ENCODE measurements at places on chromosomes 2 and 18.
A peak's percentile ranks its signal among the peaks of the same experiment; 100 is the strongest.

DNA sequence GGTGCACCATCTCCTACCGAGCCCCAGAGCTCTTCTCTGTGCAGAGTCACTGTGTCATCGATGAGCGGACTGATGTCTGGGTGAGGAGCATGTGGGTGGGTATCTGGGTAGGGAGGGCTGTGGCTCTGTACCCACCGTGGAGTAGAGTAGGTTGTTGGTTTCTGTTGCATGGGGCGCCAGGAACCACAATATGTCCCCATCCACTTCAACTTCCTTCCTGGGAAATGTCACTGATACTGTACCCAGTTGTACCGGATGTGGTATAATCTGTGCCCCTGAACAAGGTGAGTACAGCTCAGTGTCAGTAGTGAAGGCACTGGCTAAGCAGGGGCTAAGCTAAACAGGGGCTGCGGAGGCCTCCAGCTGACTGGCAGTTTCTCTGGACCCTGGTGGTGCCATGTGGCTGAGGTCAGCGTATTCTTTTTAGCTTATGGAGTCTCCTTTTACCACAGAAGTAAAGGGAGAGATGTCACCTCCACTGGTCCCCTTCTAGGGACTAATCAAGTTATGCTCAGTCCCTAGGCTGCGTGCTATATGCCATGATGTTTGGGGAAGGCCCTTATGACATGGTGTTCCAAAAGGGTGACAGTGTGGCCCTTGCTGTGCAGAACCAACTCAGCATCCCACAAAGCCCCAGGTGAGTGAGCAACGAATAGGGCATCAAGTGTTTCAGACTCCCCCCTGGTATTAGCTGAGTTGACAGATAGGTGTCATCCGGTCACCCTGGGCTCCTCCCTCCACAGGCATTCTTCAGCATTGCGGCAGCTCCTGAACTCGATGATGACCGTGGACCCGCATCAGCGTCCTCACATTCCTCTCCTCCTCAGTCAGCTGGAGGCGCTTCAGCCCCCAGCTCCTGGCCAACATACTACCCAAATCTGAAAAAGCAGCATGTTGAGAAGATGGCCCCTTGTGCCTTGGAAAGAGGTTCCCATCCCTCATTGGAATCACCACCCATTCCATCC lies 2.7 kb downstream of the STK16 start:
- no peak for DNase-seq

DNA sequence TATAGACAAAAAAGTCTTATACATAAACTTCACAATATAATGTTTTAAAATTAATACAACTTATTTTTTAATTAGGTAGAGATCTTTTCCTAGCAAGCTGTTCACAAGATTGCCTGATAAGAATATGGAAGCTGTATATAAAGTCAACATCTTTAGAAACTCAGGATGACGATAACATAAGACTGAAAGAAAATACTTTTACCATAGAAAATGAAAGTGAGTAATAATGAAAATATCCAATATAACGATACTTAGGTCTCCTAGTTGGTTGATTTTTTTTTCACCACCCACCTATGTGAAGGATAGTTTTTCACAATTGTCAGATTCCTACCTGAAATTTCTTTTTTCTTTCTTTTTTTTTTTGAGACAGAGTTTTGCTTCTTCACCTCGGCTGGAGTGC lies 13.1 kb downstream of the ELP2 start:
- DNase-seq = no peak

GRCh38 chr2:157336137-157337010 lies 10.8 kb upstream of the ERMN start:
- DNase-seq = no peak

DNA sequence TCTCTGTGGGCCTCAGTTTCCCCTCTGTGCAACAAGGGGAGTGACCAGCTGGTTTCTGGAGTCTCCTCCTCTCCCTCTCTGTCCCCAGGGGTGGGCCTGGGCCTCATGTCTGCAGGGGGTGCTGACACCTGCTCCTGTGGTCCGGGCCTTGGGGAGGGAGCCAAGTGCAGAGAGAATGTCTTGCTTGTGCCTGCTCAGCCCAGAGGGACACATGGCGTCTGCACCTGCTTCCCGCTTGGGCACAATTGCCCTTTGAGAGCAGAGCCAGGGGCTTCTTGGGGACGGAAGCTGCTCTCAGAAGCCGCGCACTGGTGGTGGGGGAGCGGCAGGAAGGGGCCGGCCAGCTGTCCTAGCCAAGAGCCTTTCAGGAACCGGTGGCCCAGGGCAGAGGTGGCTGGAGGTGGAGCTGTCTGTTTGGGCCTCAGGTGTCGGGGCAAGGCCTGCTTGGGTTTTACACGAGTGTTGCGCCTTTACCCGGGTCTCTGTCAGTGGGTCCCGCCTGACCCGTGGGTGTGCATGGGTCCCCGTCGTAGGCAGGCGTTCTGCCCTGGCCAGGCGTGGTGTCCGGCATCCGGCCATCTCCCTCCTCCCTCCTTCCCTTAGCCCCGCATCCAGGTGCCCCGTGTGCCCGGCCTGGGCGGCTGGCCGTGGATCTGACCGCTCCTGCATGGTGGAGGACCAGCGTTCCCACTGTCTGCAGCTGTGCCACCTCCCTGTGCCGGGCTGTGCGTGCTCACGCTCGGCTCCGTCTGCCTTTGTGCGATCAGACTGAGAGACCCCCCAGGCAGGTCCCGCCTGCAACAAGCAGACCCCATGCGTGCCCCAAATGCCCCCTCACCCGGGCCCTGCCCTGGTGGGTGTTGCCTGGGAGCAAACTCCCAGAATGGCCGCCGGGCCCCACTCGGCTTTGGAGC lies 4.0 kb downstream of the NEU4 start:
- DNase-seq = no peak

- DNase-seq = no peak
Observed at GRCh38 chr18:63676526-63677323, 15.0 kb upstream of the SERPINB3 start.

- no peak for DNase-seq
Observed at GRCh38 chr2:131552871-131553270, 25.2 kb downstream of the CCDC74A start.

DNA sequence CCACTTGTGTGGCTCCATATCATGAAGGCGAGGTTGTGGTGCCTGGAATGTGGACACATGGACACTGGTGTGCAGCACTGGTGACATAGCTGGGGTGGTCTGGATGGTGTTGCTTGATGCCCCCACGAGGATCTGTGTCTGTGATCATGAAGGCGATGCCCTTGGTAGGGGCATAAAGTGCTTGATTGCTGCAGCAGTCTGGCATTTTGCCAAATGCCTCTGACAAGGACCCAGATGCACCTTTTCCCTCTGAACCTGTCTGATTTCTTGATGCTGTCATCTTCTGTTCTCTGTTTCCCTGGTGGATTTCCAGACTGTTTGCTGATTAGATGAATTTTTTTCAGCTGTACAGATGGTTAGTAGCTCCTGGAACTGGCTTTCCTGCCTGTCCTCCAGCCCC lies 752.0 kb upstream of the HS6ST1 start:
- DNase-seq = no peak

DNA sequence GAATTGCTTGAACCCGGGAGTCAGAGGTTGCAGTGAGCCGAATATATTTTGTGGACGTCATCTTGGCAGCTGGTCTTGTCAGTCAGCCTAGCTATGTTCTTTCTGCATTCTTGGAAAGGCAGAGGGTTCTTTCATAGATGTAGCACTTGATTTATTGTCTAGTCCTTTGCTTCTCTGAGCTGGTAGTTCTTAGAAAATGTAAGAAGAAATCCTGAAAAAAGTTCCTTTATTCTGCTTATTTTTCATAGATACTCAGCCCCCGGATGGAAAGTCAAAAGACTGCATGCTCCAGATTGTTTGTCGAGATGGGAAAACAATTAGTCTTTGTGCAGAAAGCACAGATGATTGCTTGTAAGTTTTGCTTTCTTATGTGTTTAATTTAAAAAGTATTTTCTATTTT lies 21.3 kb downstream of the PLEKHB2 start:
- DNase-seq = no peak

GRCh38 chr2:5986801-5987787 lies 294.9 kb downstream of the SOX11 start:
- peak; percentile 70 for DNase-seq

DNA sequence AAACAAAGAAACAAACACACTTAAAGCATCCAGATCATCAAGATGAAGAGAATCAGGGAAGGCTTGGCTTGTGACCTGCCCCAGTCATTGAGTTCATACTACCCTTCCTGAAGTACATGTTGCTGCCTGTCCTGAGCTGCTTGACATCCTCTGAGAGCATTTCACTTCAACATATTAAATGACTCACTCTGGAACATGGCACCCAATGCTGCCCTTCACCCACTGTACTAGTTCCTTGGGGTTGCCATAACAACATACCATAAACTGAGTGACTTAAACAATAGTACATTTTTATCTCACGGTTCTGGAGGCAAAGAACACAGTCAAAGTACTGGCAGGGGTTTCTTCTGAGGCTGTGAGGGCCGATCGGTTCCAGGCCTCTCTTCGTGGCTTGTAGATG lies 371.3 kb downstream of the RNF144A start:
- no peak for DNase-seq

- no peak for DNase-seq
Observed at GRCh38 chr2:51553476-51553875, 521.5 kb upstream of the NRXN1 start.

DNA sequence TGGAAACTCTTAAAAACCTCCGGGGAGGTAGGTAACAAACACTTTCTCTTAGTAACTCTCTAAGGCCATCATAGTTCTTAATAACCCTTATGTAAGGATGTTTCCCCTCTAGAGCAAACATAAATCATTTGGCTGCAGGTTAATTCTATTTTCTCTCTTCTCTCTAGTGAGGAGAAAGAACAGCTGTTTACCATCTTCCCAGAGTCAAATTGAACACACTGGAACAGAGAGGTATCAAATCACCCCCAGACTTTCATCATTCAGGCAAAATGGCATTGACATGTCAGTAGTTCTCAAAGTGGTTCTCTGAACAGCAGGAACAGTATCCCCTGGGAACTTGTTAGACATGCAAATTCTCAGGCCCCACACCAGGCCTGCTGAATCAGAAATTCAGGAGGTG lies 240.7 kb downstream of the MEIS1 start:
- DNase-seq = no peak

- no peak for DNase-seq
Observed at GRCh38 chr2:207937253-207937652, 88.1 kb downstream of the PLEKHM3 start.

GRCh38 chr2:7430869-7431641 lies 513.8 kb downstream of the RNF144A start:
- peak; percentile 73 for DNase-seq

GRCh38 chr2:28406276-28407096 lies 13.8 kb downstream of the FOSL2 start:
- DNase-seq = no peak

- DNase-seq = no peak
Observed at GRCh38 chr2:164810843-164811242, 30.8 kb downstream of the COBLL1 start.

DNA sequence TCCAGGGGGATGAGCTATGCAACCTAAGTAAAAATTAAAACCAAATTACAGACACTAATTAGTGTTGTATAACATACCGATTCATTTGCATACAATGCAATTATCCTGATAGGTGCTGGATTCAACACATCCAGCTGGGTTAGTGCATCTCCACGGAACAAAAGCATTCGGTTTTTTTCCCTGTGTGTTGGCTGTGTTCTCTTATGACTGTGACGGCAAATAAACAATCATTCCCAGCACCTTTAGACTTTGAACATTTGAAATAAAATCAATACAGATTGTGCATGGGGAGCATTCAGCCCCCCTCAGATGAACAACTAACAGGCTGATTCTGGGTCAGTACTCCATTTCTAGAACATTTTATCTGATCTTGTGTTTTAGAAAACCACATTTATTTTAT lies 22.7 kb downstream of the FAM124B start:
- no peak for DNase-seq

DNA sequence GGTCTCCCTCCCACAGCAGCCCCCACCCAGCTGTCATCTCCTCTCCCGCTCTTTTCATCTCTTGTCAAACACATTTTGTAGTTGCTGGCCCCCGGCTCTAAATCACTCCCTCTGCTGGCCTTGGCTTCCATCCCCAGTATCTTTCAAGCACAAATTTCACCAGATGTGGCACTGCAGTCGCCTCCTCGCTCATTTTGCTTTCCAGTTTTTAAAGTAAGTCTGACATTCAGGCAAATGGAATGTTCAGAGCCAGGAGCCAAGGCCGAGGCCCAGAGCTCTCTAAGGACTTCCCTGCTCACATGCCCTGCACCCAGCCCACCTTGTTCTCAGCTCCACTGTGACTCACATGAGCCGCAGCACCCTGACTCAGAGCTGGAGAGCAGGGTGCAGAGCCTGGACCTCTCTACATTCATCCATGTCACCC lies 158.4 kb downstream of the GALNT14 start:
- no peak for DNase-seq

GRCh38 chr2:65464604-65465003 lies 32.2 kb upstream of the SPRED2 start:
- no peak for DNase-seq

- DNase-seq = no peak
Observed at GRCh38 chr18:77622009-77622692, 372.5 kb downstream of the GALR1 start.

DNA sequence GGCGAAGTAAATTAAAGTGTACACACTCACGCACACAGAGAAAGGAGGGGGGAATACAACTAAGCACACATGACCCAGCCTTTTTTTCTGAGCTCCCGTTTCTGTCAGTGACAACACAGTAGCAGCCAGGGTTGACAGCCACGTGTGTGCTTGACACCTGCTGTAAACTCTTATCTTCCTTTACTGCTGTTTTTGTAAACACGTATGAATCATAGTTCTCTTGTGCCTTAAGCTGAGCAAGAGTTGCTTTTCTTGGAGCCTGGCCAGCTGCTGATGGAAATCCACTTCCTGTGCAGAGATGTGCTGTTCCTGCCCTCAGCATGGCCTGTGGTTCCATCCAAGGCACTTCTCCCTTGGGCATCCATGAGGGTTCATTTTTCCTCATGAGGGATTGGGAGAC lies 561.9 kb downstream of the GALR1 start:
- DNase-seq = no peak

DNA sequence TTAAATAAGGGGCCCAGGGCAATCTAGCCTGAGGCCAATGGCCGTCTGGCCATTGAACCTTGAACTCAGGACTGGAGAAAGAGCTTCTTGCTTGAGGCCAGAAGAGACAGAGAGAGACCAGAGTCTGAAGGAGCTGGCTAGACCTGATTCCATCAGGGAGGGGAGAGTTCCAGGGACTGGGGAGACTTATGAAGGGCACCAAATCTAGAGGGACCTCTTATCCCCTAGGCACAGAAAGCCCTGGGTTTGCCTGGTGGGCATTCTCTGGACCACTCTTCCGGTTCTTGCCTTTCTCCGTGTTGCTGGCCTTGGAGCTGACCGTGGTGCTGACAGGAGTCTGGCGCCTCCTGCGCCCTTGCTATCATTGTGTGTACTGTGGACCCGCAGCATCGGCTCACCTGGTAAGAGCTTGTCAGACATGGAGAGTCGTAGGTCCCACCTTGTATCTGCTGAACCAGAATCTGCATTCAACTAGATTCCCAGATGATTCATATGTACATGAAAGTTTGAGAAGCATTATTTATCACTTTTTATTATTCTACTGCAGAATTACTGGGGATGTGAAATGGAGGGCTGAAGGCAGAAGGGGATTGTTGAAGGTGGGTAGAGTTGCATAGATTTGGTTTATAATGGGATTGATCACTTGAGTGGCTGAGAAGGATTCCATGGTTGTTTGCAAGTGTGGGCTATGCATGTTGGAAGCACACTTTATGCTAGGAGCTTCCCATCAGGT lies 4.3 kb upstream of the TRPM8 start:
- peak; percentile 75 for DNase-seq

- peak; percentile 28 for DNase-seq
Observed at GRCh38 chr2:127860130-127860529, 2.2 kb upstream of the POLR2D start.

- DNase-seq = no peak
Observed at GRCh38 chr2:58856100-58856499, 615.0 kb upstream of the FANCL start.

GRCh38 chr2:143139835-143140393 lies 10.7 kb downstream of the ARHGAP15 start:
- DNase-seq = no peak

Data from eye (tissue), 1 donor.